ENCODE measurements at places on chromosomes 4 and X.

- no peak for DNase-seq
Measured at GRCh38 chrX:4844376-4844775, 1130.9 kb upstream of the PRKX start.

DNA sequence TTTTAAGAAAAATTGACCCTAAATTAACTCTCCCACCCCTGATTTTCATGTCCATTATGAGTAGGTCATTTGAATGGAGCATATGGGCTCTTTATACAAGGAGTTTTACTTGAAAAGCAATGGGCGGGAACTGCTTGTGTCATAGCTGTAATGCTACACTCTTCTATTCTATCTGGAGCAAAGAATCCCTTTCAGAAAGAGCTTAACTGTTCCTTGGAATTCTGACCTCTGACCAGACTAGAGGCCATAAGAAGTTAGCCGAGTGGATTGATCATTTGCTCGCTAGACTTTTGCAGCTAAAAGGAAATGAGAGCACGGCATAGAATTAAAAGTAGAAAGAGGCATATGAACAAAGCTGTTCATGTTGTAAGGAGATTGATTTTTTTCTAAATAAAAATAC is 79.1 kb downstream of the DOCK11 start:
- no peak for DNase-seq

DNA sequence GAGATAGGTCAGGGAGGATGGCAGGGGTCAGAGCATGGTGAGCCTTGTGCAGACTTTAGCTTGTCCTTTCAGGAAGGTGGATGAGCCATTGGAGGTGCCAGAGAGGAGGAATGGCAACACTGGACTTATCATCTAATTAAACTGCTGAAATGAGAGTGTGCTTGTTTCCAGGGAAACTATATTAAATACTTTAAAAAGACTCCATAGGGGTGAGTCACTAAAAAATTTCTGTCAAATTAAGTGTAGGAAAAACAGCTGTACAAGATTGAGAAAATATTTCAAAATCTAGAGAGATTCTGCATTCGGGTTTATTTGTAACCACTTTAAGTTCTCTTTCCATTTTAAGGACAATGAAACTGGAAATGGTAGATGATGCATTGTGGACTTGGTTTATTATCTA is 11.4 kb downstream of the FRAS1 start:
- DNase-seq, result no peak

GRCh38 chrX:19535476-19535875 is 20.2 kb upstream of the MAP3K15 start:
- no peak for DNase-seq

DNA sequence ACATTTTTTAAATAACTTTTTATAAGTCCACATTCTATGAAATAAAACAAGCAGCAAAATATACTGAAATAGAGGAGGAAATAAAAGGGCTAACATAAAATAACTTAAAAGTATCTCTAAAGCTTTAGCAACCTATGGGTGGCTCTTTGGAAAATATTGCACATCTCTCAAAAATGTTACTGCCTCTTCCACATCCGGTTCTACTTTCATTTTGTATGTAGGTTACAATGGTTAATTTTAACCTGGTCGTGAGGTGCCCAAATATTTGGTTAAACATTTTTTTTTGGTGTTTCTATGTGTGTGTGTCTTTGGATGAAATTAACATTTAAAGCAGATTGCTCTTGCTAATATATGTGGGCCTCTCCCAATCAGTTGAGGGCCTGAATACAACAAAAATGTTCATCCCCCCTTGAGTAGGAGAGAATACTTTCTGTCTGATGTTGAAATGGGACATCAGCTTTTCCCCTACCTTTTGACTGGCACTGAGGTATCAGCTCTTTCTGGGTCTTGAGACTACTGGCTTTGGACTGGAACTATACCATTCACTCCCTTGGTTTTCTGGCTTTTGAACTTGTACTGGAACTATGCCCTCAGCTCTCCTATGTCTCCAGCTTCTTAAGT is 353.0 kb downstream of the ADAM29 start:
- no peak for DNase-seq

DNA sequence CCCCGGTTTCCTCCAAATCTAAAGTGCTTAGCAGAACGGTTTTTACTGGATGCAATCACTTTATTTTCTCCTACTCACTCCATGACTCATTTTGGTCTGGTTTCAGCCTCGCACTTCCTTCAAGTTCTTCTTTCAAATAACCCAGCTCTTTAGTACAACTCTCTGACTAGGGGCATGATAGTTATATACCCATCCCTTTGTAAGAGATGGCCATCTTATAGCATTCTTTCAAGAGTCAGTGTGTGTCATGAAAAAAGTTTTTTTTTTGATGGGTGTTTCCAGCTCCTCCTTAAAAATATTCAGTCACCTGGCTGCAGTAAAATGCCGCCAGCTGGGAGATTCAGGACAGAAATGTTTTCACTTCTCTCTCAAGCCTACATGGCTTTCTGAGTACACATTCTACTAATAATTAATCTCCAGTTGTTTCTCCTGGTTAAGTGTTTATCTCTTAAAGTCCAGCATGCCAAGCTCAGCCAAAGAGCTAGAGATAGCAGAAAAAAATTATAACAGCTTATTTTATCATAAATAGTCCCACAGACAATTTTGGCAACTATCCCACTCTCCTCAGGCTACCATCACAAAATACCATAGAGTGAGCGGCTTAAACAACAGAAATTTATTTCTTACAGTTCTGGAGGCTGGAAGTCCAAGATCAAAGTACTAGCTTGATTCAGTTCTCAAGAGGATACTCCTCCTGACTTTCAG is 139.3 kb downstream of the GASK1B start:
- DNase-seq, result no peak
